ENCODE measurements at places on chromosomes 16 and 17.
A peak's percentile ranks its signal among the peaks of the same experiment; 100 is the strongest.

GRCh38 chr16:4265676-4266075 is 7.1 kb downstream of the TFAP4 start:
- DNase-seq: no peak

GRCh38 chr16:88754912-88755744 is 29.9 kb downstream of the PIEZO1 start:
- DNase-seq: no peak

DNA sequence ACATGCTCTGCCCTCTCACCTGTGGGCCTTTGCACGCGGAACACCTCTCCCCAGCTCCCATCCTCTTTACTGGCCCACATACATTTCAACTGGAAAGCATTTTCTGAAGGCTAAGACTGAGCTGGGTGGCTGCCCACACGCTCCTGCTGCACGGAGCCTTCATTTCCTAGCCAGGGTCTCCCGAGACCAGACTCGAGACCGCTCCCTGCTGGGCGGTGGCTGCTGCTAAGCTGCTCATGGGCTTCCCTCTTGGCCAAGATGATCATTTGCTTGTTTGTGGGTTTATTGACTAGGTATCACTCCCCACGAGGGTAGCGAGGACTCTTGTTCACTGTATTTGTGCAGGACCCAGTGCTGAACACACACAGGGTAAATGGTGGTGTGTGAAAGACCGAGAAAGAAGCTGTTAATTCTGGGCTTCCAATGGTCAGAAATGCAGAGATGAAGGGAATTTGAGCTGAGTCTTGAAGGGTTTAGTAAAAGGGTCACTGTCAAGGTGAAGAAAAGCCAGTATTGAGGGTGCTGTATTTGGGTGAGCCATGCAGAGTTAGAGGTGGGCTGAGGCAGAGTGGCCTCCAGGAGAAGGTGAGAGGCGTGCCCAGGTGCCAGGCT is 907 bp downstream of the TRAPPC2L start:
- DNase-seq: peak; percentile 45

DNA sequence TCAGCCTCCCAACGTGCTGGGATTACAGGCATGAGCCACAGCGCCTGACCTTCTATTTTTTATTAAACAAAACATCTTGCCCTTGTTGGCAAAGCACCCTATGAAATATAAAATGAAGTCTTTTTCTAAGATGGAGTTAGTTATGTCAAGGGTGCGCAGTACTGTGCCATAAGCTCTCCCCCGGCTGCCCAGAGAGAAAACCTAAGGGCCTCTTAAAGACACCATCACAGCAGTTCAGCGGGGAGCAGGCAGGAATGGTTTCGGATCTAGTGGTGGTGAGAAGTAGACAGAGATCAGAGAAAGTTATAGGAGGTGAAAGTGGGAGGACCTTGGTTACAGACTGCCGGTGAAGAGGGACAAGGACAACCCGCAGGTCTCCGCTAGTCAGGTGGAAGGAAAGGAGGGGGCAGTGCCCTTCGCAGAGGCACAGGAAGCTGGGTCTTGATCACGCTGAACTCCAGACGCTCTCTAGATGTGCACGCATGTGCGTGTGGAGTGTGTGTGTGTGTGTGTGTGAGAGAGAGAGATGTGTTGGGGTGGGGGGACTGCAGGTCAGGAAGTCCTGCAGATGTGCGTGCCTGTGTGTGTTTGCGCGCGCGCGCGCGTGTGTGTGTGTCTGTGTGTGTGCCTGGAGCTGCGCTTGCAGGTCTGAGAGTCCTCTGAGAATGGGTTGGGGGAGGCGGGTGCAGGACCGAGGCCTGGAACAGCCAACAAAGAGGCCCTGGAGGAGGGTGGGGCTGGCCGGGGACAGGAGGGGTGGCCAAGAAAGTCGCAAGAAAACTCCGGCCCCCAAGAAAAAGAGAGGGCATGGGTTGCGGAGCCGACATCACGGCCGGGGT is 748 bp upstream of the CMTM3 start:
- peak; percentile 44 for DNase-seq

DNA sequence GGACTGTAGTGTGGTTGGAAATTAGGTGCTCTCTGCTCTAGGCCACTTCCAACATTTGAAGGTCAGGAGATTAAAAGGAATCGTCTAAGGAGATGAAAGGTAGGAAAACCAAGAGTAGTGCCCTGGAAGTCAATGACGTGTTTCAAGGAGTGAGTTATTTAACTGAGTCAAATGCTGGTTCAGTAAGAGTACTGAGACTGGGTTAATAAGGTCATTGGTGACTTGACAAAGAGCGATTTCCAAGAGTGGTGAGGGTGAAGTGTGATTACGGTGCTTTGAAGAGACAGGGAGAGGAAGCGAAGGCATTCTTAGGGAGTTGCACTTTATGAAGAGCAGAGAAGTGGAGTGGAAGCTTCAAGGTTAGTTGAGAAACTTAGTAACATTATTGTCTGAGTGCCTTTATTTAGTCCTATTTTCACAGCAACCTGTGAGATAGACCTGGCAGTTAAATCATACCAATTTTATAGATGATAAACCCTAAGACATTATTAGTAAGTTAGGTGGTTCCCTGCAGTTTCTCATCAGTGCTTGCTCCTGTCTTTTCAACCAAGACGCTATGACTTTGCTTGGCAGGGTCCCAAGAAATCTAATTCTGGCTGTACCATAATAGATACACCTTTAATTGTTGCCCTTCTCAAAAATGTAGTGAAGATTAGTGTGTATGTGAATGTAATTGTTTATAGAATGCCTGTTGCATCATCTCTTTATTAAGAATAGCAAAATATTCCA is 5.9 kb downstream of the ZNF207 start:
- DNase-seq: no peak

DNA sequence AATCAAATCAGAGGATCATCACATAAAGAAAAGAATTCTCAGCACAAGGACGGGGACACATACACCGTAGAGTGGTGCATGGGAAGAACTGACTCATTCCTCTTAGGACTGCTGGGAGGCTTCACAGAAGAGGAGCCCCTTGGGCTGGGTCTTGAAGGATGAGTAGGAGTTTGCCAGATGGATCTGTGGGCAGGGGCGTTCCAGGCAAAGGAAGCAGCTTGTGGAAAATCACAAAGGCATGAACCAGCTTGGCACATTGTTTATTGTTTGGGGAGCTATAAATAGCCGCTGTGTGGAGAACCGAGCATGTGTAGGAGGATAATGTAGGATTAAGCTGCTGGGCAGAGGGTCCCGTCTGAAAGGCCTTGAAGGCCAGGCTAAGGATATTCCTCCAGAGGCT is 5.1 kb upstream of the SLC16A11 start:
- no peak for DNase-seq

DNA sequence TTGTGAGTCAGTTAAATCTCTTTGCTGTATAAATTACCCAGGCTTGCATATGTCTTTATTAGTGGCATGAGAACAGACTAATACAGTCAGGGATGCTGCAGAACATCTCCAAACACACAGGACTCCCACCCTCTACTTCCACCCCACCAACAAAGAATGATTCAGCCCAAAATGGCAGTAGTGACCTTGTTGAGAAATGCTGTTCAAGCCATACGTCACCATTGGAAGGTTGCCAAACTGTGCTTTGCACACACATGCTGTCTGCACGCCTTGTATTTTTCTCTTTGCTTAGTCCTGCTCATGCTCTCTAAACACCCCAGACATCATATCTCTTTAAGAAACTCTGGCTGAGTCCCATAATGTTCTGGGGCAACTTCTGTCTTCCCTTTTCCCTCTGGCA is 589.6 kb downstream of the WWOX start:
- DNase-seq: no peak

DNA sequence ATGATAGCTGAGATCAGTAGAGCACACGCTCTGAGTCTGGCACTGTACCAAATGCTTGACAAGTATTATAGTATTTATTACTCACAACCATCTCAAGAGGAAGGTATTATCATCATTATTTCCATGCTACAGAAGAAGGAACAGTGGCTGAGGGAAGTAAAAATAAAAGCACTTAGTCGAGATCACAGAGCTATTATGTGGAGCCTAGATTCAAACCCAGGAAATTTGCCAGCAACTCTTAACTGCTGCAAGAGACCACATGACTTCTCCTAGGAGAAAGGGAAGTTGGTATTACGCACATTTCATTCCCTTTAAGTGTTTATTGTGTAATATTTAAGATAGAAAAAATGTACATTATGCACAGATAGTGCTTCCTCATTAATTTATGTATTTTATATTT is 1.0 kb upstream of the RHOT1 start:
- DNase-seq: no peak

GRCh38 chr16:83813823-83814658 is 6.3 kb downstream of the HSBP1 start:
- DNase-seq: no peak

- no peak for DNase-seq
Observed at GRCh38 chr16:14497245-14498082, 132.6 kb downstream of the PARN start.

- no peak for DNase-seq
Observed at GRCh38 chr16:57299009-57299718, 14.7 kb upstream of the PLLP start.

- no peak for DNase-seq
Observed at GRCh38 chr16:17917316-17918019, 419.1 kb downstream of the NPIPA8 start.

GRCh38 chr17:80191865-80192661 is 22.2 kb downstream of the CARD14 start:
- no peak for DNase-seq

DNA sequence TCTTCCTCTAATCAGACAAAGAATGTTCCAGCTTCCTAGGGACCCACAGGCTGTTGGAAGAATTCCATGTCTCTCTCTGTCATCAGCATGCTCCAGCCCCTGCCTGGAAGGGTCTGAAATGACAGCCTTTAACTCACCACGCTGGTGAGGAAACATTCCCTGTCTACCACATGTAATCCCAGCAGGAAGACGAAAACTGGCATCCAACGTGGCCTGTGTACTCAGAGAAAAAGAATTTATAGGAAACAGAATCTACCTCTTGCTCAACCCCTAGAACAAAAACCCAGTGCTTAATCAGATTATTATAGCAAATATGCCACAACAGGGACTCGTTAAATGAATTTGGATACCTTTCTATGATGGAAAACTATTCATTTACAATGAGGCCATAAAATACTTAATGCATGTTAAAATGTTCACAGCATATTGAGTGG is 147.3 kb upstream of the FOXF1 start:
- DNase-seq: no peak

GRCh38 chr17:60392845-60393702 is 1.1 kb upstream of the USP32 start:
- no peak for DNase-seq

DNA sequence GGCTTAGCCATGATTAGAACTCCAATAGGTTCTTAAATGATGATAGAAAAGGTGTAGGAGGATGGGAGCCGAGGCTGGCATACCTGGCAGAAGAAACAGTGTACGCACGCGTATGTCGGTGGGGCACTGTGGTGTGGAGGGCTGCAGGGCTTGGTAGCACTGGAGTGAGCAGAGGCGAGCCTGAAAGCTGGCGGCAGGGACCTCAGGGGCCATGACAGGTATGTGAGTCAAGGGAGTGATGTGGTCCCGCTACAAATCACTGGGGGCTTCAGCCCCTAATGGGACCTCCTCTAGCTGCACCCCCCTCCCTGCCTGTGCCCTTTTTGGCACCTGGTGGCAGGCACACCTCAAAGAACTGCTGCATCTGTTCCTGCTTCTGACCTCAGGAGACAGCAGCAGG is 67.3 kb downstream of the RAI1 start:
- DNase-seq: no peak

DNA sequence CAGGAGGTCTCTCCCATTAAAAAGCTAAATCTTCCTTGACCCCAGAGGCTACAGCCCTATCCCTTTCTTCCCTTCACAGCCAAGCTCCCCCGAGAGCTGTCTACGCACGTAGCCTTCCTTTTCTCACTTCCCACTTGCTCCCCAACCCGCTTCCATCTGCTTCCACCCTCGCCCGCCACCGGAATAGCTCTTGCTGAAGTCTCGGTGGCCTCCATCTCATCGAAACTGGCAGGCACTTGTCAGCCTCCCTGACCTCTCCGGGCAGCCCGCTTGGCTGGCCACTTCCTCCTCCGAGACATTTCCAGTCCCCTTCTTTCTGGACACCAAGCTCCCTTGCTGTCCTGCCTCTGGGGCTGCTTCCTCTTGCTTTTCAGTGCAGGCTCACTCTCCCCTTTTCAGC is 10.7 kb upstream of the EPOP start:
- no peak for DNase-seq

GRCh38 chr16:56334761-56335160 is 90.6 kb downstream of the AMFR start:
- no peak for DNase-seq
